ENCODE measurements at places on chromosomes 7 and 10.

GRCh38 chr10:92916433-92916832 lies 68.1 kb downstream of the EXOC6 start:
- DNase-seq: no peak

- DNase-seq: no peak
These were observed 21.0 kb downstream of the ZCCHC24 start for GRCh38 chr10:79424221-79425073.

- DNase-seq: no peak
These were observed 2.4 kb downstream of the PILRB start for GRCh38 chr7:100360135-100360854.

- DNase-seq: no peak
These were observed 260.9 kb downstream of the AHR start for GRCh38 chr7:17559388-17559787.

- no peak for DNase-seq
These were observed 5.2 kb downstream of the CCNY start for GRCh38 chr10:35341521-35341920.

DNA sequence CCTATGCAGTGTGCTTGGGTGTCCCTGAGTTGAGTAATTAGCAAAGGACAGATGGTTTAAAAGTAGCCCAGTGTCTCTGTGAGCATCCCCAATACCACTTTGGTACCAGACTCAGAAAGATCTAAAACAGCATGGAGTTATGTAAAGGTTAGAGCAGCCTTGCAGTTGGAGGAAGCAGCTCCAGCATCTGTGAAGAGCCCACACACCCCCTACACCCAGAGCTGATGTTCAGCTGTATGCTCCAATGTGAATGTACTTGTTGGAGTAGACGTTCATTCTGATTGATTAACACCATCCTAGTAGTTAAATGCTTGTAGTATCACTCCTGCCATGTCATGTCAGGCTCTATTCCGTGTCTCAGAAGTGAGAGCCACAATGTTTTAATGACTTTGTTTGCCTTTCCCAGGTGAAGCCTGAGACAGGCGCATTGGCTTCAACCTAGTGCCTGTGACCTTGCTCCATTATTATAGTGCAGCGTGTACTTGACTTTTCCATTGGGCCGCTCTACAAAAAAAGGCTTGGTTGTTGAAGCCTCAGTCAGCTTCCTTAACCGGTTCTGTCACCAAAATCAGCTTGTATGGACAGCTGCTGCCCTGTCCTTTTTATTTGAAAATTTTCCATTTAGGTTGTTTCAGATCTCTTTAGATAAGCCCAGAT lies 154.2 kb downstream of the LCOR start:
- DNase-seq: no peak
